ENCODE measurements at places on chromosomes 4 and X.

- no peak for DNase-seq
Observed at GRCh38 chrX:151711154-151711553, 4.7 kb upstream of the FATE1 start.

DNA sequence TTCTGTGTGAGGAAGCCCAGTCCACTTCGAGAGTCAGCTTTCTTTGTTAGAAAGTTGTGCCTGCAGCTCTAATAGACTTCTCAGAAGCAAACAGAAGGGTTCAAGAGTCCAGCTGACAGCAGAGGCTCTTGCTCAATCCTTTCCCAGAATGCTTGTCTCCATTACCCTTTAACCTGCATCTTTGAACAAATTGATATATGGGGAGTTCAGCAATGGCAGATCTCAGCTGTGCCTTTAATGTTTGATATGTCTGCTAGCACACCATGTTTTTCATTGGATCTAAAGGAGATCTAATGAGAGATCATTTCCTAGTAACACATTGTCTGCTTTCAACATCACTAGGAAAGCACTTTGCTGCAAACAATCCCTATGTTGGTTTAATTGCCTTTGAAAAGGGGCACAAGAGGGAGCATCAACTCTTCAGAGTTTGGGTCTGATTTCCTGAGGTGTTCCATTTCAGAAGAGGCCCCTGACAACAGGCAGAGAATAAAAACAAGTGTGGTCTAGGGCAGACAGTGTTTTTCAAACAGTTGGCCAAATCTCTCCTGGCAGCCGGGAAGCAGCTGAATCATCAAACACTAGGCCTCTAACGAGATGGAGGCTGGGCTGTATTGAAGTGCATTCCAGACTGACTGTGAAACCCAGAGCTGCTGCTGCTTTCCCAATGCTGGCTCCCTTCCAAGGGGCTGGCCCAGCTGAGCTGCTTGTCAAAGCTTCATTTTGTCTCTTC lies 55.5 kb downstream of the LUZP4 start:
- DNase-seq, result no peak

- no peak for DNase-seq
Observed at GRCh38 chr4:157423526-157424020, 203.0 kb downstream of the GRIA2 start.

GRCh38 chr4:122797405-122798094 lies 29.1 kb upstream of the FGF2 start:
- no peak for DNase-seq

DNA sequence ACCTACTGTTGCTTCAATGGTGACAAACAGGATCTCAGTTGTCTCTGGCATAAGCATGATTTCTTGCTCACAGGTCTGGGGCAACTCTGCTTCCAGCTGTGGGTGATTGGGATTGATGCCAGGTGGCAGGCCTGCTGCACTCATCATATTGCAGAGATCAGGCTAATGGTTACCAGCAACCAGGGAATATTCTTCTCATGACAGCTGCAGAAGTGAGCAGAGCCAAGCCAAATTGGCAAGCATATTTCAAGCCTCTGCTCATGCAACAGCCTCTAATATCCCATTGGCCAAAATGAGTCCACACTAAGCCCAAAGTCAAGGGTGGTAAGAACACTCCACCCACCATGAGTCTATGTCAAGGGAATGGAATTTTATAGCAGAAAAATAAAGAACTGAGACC lies 26.7 kb upstream of the TBC1D19 start:
- no peak for DNase-seq

DNA sequence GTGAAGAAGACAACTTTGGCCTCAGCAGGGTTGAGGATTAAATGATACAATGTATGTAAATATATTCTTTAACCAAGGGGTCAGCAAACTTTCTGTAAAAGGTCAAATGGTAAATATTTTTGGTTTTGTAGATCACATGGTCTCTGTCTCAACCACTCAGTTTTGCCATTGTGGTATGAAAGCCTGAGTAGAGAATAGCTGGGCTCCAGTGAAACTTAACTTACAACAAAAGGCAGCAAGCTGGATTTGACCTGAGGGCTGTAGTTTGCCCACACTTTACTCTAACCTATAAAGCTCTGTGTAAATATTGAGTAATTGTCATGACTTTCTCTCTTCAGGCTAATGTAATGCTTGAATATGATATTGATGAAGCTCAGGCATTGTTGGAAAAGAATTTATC lies 19.6 kb downstream of the VBP1 start:
- DNase-seq, result no peak

DNA sequence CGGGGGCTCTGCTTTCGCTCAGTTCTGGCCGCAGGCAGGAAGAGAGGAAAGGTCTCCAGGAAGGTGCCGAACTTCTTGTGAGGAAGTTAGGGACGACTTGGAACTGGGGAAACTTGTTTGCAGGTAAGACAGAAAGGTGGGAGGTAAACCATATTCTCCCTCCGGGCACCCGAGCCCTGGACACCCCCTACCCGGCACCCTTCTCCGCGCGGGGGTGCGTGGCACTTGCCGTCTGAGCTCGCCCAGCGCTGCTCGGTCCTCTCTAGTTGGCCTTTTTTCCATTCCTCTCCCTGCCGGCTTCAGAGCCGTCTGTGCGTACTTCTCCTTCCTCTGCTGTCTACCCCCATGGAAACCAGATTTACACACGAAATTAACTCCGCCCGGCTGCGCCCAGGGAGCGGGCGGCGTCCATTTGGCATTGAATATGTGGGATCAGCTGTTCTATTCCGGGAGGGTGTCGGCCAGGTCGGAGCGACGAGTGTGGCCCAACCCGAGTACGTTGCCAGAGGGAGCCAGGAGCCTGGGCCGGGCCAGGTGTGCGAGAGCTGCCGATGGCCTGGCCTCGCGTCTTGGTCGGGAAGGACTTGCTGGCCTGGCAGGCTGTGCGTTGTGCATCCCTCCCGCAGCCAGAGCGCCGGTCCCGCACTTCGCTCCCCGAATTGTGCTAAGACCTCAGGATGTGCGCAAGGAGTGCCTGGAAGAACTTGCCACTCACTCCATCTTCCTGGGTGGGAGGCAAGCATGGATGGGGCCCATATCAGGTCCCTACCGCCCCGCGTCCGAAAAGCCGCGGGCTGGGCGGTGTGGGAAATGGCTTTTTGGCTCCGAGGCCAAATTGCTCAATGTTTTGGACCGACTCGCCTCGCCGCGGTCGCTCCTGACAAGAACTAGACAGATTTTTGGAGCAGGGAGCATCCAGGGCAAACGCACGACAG lies 1.7 kb downstream of the PDGFRA start:
- no peak for DNase-seq

GRCh38 chrX:129115104-129115503 lies 408.2 kb downstream of the SMARCA1 start:
- no peak for DNase-seq

GRCh38 chrX:110985470-110985869 lies 110.5 kb upstream of the PAK3 start:
- no peak for DNase-seq

DNA sequence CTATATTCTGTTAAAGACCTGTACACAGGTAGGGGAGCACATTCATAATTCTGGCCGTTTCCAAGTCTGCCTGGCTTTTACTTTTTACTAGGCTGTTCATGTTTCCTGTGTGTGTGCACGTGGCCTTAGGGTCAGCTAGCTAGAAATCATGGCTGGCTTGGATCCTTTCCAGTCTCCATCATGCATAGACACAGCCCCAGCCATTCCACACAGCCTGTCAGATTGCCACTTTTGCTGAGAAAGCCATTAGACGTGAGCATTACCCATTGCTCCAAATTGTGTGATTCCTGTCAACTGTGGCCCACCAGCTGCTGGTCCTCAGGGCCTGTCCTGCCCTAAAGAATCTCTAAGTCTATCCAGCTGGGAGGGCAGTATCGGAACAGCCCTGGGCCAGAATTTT lies 11.4 kb upstream of the SORCS2 start:
- DNase-seq, result no peak

DNA sequence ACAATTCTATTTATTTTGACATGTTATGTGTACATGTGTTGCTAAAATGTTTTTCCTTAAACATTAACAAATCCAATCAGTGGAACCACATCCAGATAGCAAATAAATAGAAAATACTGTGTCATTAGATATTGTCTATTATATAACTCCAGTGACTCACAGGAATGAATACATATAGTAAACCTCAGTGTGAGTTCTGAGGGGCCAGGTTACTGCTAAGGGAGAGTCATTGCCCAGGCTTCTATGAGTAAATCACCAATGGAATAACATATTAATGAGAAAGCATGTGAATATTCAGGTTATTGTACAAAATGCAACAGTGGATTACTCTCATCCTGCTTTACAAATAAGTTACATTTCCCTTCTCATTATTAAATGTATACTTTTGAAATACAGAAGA lies 27.2 kb downstream of the TACR3 start:
- DNase-seq, result no peak

DNA sequence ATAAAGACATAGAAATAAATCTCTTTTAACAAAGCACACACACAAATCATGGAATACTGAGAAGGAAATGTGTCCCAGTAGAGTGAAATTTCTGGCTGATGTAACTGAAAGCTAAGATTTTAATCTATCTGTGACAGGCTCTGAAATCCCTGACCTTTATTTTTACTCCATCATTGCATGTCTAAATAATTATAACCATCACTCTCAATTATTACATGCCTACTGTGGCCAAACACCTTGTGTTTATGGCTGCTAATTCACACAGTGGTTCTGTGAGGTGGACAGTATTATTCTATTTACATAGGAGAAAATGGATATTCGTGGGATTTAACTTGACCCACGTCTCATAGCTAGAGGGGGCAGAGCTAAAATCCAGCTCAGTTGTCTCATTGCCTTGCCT lies 438.1 kb downstream of the TLL1 start:
- DNase-seq, result no peak

DNA sequence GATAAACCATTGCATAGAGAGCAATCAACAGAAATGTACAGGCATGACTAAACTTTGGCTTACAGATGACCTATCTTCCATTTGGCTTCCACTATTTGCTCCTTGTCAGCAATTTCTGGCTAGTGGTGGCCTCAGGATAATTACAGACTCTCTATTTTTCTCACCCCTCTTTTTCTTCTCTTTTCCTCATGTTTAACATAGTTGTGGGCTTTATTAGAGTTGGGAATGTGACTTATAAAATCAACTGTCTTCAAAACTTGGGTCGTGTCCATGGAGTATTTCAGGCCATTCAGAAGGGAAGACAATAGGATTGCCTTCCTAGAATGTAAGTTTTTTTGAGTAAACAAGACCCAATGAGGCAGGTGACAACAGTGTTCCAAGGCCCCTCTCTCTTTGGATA lies 236.2 kb downstream of the FRAS1 start:
- no peak for DNase-seq

GRCh38 chr4:136241221-136241986 lies 1290.9 kb downstream of the PCDH18 start:
- DNase-seq, result no peak

GRCh38 chr4:7805533-7806337 lies 133.9 kb downstream of the AFAP1 start:
- DNase-seq, result no peak

- no peak for DNase-seq
Observed at GRCh38 chr4:47187608-47188007, 156.2 kb downstream of the GABRB1 start.

DNA sequence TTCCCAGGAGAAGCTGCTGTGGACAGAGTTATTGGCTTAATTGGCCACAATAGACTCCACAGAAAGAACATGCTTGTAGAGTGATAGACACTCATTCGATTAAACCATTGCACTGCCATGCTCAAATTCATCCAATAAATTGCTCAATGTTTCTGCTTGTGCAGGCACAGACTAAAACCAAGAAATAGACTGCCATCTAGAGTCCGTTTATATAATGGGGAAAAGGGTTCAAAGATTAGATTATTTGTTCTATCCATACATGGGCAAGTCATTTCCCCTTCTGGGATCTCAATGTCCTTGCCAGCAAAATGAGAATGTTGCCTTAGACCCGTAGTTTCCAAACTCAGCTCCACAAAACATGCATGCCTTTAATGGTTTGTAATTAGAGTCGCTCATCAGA lies 8.7 kb downstream of the SMIM10 start:
- DNase-seq, result no peak

DNA sequence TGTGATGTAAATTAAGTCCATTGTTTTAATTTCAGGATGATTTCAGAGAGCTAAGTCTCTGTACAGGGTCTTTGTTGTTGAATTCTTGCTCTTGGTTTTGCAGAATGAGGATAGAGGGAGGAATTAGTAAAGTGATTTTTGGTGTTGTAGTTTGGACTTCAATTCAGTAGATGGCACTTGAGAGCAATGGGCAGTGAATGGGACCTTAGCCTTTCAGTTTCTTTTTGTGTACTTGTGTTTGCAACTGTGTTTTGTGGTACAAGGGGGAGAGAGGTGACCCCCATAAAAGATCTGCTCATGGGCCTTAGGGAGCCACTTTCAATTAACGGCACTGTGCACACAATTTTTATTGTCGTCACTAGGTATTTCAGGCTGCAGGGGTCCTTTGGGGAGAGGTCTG lies 340.0 kb downstream of the DCAF12L2 start:
- no peak for DNase-seq

- no peak for DNase-seq
Observed at GRCh38 chr4:60463857-60464502, 736.1 kb upstream of the ADGRL3 start.

DNA sequence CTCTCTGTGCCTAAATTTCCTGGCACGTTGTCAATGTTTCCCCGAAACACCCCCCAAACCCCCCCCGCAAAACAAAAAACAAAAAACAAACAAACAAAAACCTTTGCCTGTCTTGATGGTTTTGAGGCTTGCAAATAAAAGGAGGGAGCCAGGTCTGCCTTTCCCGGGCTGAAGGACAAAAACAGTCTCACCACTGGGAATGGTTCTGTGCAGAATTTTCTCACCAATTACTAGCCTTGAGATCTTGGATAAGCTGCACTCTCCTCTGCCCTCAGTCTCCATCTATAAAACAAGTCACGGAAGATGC lies 15.5 kb downstream of the NKX3-2 start:
- DNase-seq, result no peak

GRCh38 chr4:37631551-37631950 lies 54.6 kb downstream of the RELL1 start:
- DNase-seq, result no peak

DNA sequence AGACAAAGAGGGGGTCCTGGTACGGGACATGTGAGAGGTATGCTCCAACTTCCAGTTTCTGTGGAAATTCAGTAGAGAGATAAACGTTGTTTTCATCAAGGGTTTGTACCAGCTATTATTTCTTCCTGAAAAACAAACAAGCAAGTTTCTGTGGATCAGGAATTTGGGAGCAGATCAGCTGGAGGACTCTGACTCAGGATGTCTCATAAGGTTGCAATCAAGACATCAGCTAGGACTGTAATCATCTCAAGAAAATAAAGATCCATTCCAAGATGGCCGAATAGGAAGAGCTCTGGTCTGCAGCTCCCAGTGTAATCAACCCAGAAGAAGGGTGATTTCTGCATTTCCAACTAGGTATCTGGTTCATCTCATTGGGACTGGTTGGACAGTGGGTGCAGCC lies 23.5 kb upstream of the NFKB1 start:
- no peak for DNase-seq

- no peak for DNase-seq
Observed at GRCh38 chrX:11409957-11410356, 116.7 kb downstream of the AMELX start.

- no peak for DNase-seq
Observed at GRCh38 chr4:44861756-44862155, 135.4 kb upstream of the GNPDA2 start.

- DNase-seq, result no peak
Observed at GRCh38 chrX:46757052-46757451, 1.9 kb downstream of the SLC9A7 start.

Measured in activated CD4-positive, alpha-beta T cell treated with anti-CD3 and anti-CD28 coated beads, Interleukin-2, amount 50 U/mL, for 24 hours (primary cell).